Naive thymus-derived CD8-positive, alpha-beta T cell (primary cell): ENCODE measurements at places on chromosomes 13 and 19. TPM values are rescaled to one million over a fixed set of nuclear protein-coding genes. Genes with fewer than 3 reads are reported as not detected.

DNA sequence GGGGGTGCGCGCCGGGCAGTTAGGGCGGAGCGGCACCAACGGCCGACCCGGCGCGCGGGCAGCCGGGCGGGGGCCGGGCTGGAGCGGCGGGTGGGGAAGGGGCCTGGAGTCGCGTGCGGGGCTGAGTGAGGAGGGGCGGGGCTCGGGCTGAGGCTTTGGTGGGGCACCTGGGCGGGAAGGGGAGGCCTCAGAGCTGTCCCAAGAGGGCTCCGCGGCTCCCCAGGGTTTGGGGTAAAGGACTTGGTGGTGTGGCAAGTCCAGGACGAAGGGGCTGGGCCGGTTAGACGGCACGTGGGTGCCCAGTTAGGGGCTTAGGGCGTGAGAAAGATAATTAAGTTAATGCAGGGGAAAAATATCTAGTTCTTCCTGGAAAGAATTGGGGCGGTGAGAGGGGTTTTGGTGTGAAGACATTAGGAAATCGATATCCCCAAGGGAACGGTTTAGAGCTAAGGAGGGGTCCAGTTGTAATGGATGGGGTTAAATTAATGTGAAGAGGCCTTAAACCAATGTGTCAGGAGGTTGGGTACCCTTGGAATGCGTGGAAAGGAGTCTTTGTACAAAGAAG lies 496 bp downstream of the ZNF574 start:
- H3K36me3 ChIP-seq, result no peaks in the 10 kb centered on the region
- peak overlapping the region; percentile 94 for H3K27ac ChIP-seq
- DNase-seq, result peak; percentile 47
- H3K27me3 ChIP-seq, result peaks cover 2% of the 10 kb centered on the region
- peak overlapping the region; percentile 86 for H3K4me3 ChIP-seq
- H3K4me1 ChIP-seq, result peaks cover 39% of the 10 kb centered on the region

DNA sequence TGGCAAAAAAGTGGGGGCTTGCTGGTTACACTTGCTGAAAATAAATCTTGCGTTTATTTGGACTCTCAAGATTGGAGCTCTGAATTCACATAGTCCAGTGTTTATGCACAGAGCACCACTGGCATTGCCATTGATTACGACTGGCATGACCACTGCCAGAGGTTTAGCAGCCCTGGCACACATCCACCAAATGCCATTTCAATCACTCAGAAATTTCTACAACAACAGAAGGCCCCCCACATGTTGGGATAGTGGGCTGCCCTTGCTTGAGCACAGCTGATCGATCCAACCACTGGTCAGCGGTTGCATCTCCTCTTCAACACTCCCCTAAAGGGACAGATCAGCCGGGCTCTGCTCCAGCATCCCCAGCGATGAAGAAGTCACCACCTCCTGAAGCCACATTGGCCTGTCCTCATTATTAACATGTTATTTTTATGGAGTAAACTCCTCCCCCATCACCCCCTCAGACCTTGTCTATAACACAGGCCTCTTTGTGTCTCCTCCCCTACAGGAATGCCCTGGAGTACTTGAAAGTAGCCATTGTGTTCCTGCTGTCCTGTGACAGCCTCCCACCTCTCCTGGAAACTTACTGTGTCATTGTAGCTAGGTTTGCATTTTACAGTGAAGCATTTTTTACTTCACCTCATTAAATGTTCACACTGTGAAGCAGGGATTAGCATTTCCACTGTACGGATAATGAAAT lies 51.3 kb downstream of the CDADC1 start:
- H3K4me1 ChIP-seq, result peaks cover 11% of the 10 kb centered on the region
- no peak overlapping the region for H3K4me3 ChIP-seq
- no peak for DNase-seq
- no peak overlapping the region for H3K27ac ChIP-seq

GRCh38 chr19:32168111-32168510 lies 177.3 kb upstream of the ZNF507 start:
- H3K36me3 ChIP-seq, result no peaks in the 10 kb centered on the region
- peaks cover 21% of the 10 kb centered on the region for H3K27me3 ChIP-seq
- no peaks in the 10 kb centered on the region for H3K4me1 ChIP-seq
- no peak overlapping the region for H3K4me3 ChIP-seq
- peak overlapping the region; percentile 44 for H3K27ac ChIP-seq
- DNase-seq, result no peak

DNA sequence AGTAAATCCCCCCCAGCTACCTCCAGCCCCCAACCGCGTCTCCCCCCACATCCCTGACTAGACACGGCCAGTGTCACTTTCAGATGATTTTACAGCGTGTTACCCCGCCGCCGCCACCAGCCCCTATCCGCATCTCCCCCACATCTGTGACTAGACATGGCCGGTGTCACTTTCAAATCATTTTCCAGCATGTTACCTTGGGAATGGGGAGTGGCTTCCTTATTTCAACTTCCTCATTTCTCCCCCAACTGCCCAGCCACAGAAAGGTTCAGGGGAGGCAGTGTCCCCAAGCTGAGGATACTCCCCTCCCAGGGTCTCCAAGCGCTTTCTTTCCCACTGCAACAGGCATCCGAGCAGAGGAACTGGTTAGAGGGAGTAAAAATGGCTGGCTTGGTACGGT lies 18.4 kb downstream of the ADGRL1 start:
- H3K4me1 ChIP-seq, result peaks cover 19% of the 10 kb centered on the region
- DNase-seq, result no peak
- H3K36me3 ChIP-seq, result no peaks in the 10 kb centered on the region
- no peaks in the 10 kb centered on the region for H3K27me3 ChIP-seq
- H3K4me3 ChIP-seq, result no peak overlapping the region
- no peak overlapping the region for H3K27ac ChIP-seq

GRCh38 chr13:19940106-19940505 lies 18.4 kb upstream of the ZMYM2 start:
- no peaks in the 10 kb centered on the region for H3K36me3 ChIP-seq
- DNase-seq, result no peak
- H3K27me3 ChIP-seq, result peaks cover 9% of the 10 kb centered on the region
- H3K4me1 ChIP-seq, result no peaks in the 10 kb centered on the region

GRCh38 chr19:48353677-48354076 lies 10.1 kb downstream of the TMEM143 start:
- H3K36me3 ChIP-seq, result no peaks in the 10 kb centered on the region
- H3K27ac ChIP-seq, result no peak overlapping the region
- H3K4me1 ChIP-seq, result peaks cover 8% of the 10 kb centered on the region
- H3K4me3 ChIP-seq, result no peak overlapping the region
- no peak for DNase-seq
- no peaks in the 10 kb centered on the region for H3K27me3 ChIP-seq

DNA sequence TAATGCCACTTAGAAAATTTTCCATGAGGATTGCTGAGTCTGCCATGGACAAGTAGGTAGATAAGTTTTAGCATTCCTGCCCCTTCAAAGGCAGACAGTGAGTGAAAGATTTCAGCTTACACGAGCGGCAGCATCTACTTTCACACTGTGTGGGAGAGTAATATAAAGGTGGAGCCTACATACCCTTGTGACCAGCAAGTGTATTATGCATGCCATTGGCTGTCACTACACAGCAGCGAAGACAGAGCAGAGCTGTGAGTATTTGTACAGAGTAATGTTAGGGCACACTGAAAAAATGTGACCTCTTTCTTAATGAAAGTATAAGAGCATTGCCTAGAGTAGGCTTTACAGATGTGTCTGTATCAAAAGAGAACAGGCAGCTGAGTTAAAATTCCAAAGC lies 14.0 kb downstream of the SLITRK6 start:
- no peak for DNase-seq
- H3K27me3 ChIP-seq, result no peaks in the 10 kb centered on the region
- no peak overlapping the region for H3K4me3 ChIP-seq
- H3K4me1 ChIP-seq, result no peaks in the 10 kb centered on the region
- H3K27ac ChIP-seq, result no peak overlapping the region
- no peaks in the 10 kb centered on the region for H3K36me3 ChIP-seq

DNA sequence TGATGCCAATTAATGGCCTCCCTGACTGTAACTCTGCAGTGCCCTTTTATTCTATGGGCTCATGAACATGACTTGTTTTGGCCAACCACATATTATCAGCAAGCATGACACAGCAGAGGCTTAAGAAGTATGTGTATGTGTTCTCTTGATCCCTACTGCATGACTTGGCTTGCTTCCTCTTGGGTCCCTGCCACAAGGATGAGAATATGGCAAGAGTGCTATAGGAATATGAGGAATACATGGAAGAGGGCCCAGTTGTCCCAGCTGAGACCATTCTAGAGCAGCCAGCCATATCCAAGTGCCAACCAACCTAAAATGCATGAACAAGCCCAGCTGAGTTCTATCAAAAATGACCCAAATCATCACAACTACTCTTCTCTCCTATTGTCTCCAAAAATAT lies 576.7 kb upstream of the PCDH9 start:
- no peak overlapping the region for H3K4me3 ChIP-seq
- H3K4me1 ChIP-seq, result no peaks in the 10 kb centered on the region
- H3K27ac ChIP-seq, result no peak overlapping the region
- DNase-seq, result no peak
- H3K27me3 ChIP-seq, result no peaks in the 10 kb centered on the region
- no peaks in the 10 kb centered on the region for H3K36me3 ChIP-seq

DNA sequence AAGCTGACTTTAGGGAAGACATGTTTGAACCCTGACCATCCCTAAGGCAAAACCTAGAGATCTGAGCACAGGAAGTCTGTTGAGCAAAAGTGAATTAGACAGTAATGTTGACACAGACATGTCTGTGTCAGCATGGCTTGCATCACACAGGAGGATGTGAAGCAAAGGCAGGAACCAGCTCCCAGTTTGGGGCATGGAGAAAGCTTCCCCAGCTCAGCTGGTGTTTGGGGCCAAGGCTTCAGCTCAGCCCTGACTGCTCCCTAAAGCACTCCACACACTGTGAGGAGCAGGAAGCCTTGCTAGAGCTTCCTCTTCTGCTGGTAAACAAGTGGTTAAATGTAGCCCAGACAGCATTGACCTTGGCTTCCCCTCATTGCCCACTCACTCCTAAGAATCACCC lies 153.8 kb upstream of the UBL3 start:
- H3K27me3 ChIP-seq, result peaks cover 2% of the 10 kb centered on the region
- no peaks in the 10 kb centered on the region for H3K36me3 ChIP-seq
- H3K4me1 ChIP-seq, result peaks cover 18% of the 10 kb centered on the region
- no peak overlapping the region for H3K4me3 ChIP-seq
- no peak overlapping the region for H3K27ac ChIP-seq

- no peak for DNase-seq
- H3K4me3 ChIP-seq, result peak overlapping the region; percentile 98
- no peaks in the 10 kb centered on the region for H3K36me3 ChIP-seq
Measured at GRCh38 chr19:40807147-40808020, 8.4 kb downstream of the EGLN2 start.

GRCh38 chr13:62038214-62038613 lies 622.6 kb upstream of the PCDH20 start:
- no peak overlapping the region for H3K4me3 ChIP-seq
- no peaks in the 10 kb centered on the region for H3K27me3 ChIP-seq
- H3K36me3 ChIP-seq, result no peaks in the 10 kb centered on the region
- no peak for DNase-seq
- H3K4me1 ChIP-seq, result no peaks in the 10 kb centered on the region

DNA sequence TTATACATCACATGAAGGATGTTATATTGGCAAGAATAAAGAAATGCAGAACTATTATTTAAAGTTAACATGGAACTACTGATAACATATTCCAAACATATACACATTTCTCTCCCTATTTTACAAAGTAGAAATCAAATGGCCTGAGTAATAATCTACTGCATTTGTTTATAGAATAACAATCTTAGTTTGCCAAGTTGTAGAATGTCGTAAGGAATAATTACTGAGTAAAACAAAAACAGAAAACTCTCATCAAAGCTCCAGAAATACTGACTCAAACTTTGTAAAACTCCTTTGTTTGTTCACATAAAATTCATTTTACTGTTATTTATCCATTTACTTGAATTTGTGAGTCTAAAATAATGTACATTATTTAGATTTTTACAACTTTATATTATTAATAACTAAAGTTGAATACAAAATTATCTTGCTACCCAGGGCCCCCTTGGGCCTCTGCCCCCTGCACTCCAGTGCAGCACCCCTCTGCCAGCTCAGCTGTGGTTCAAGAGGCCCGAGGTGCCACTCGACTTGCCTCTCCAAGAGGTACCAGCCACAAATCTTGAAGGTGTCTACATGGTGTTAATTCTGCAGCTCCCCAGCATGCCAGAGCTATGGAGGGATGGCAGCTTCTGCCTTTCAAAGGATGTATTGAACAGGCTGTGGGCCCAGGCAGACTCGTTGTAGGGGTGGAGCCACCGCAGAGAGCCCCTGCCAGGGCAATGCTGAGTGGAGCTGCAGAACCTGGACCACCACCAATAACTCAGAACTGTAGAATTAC lies 2819.7 kb downstream of the PCDH9 start:
- no peak overlapping the region for H3K4me3 ChIP-seq
- no peak for DNase-seq
- H3K36me3 ChIP-seq, result no peaks in the 10 kb centered on the region
- no peaks in the 10 kb centered on the region for H3K4me1 ChIP-seq
- H3K27me3 ChIP-seq, result no peaks in the 10 kb centered on the region

DNA sequence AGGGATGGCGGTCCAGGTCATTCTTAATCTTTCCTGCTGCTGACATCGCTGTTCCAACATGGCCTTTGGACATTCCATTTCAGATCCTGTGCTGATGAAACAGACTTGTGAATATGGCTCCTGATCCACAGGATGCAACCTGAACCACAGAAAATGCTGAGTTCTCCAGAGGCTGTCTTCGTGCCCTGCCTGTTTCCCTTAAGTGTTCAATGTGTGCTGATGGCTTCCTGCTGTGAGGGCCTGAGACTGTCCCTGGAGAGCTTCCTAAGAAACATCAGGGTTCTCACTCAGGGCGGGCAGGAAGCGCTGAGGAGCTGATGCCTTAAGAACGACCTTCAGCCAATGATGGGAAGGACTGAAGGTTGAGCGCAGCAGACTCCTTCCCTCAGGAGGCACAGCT lies 909.4 kb downstream of the UQCRFS1 start:
- no peak overlapping the region for H3K27ac ChIP-seq
- no peak overlapping the region for H3K4me3 ChIP-seq
- no peaks in the 10 kb centered on the region for H3K36me3 ChIP-seq
- H3K27me3 ChIP-seq, result no peaks in the 10 kb centered on the region
- H3K4me1 ChIP-seq, result peaks cover 3% of the 10 kb centered on the region
- DNase-seq, result no peak

DNA sequence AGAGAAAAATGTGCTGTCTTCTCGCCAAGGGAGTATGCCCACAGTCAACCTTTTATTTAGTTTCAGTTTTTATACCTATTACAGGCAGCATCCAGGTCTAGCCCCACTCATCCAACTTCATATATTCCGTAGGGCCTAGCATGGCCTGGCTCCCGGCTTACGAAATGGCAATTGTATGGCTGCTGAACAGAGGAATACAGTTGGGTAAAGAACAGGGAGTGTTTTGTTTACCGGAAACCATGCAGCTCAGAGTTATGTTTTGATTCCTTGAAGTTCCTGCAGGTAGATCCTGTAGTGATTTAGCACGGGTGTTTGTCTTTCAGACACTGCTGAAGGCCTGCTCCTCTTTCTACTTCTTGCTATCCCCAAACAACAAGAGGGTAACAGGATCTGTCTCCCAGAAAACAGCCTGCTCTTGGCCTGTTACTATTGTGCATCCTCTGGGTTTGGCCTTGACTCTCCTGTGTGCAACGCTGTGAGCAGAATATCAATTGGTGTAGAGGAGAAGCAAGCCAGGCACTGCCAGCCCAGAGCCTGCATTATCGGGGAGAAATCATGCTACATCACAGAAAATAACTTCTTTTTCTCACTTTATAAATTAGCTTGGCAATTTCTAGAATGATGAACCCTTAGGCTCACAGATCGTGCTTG lies 32.4 kb downstream of the OLFM4 start:
- no peaks in the 10 kb centered on the region for H3K36me3 ChIP-seq
- H3K4me3 ChIP-seq, result no peak overlapping the region
- H3K27me3 ChIP-seq, result peaks cover 2% of the 10 kb centered on the region

GRCh38 chr13:32032759-32033158 lies 1.2 kb downstream of the FRY start:
- peaks cover 12% of the 10 kb centered on the region for H3K27me3 ChIP-seq
- H3K4me3 ChIP-seq, result peak overlapping the region; percentile 38
- peaks cover 4% of the 10 kb centered on the region for H3K4me1 ChIP-seq
- no peak overlapping the region for H3K27ac ChIP-seq

Gene FCER2
- polyA plus RNA-seq, result 0.38 TPM

Gene EXOC3L2
- not detected for polyA plus RNA-seq

Gene ANGPTL8
- not detected for polyA plus RNA-seq

Gene COQ8B
- 13.3 TPM for polyA plus RNA-seq

Gene ZNF471
- 0.89 TPM for polyA plus RNA-seq
